Ovary (tissue), 10 donors: ENCODE measurements at places on chromosomes 6 and 20. TPM values are rescaled to one million over a fixed set of nuclear protein-coding genes. Genes with fewer than 3 reads are reported as not detected.

The SNRPB gene
- 106 TPM for total RNA-seq

The STXBP5 gene
- 11.6 TPM for total RNA-seq

The ADGRF5 gene
- 12.4 TPM for total RNA-seq

The RBL1 gene
- 3.0 TPM for total RNA-seq

The PSORS1C2 gene
- total RNA-seq: not detected

The CST4 gene
- total RNA-seq: not detected

The ADGB gene
- total RNA-seq: 0.72 TPM

The CPXM1 gene
- total RNA-seq: 50.8 TPM

The CST5 gene
- total RNA-seq: not detected

The ANGPT4 gene
- 0.58 TPM for total RNA-seq

The HLA-DPA1 gene
- 11.8 TPM for total RNA-seq

The TBX18 gene
- total RNA-seq: 1.8 TPM

The GPX5 gene
- not detected for total RNA-seq

The HCRTR2 gene
- 0.11 TPM for total RNA-seq

- H3K4me1 ChIP-seq: no peaks in the 10 kb centered on the region
- no peaks in the 10 kb centered on the region for H3K27me3 ChIP-seq
- no peak for DNase-seq
Measured at GRCh38 chr20:9594284-9594875, 80.0 kb downstream of the LAMP5 start.

DNA sequence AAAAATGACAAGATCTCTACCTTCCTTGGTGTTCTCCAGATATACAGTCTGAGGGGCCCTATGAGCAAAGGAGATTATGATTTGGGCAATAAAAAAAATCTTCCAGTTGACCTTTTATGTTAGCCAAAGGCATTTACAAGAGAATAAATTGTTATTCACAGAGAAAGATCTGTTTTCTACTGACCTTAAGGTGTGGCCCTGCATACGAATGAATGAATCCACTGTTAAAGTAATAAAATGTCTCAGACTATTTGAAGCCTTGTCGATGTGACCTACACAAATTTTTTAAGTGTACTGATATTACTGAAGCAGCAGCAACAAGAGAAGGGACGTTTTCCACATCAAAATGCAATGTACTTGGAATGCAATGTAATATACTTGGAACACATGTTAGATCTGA, 95.9 kb upstream of the SSTR4 start:
- H3K27me3 ChIP-seq: no peaks in the 10 kb centered on the region
- peaks cover 13% of the 10 kb centered on the region for H3K4me1 ChIP-seq
- no peak overlapping the region for H3K27ac ChIP-seq
- H3K4me3 ChIP-seq: no peak overlapping the region

GRCh38 chr20:57229490-57229889, 37.0 kb downstream of the BMP7 start:
- H3K27me3 ChIP-seq: no peaks in the 10 kb centered on the region
- DNase-seq: no peak
- H3K36me3 ChIP-seq: no peaks in the 10 kb centered on the region
- H3K4me3 ChIP-seq: no peak overlapping the region
- H3K27ac ChIP-seq: no peak overlapping the region

- peaks cover 2% of the 10 kb centered on the region for H3K4me1 ChIP-seq
- no peaks in the 10 kb centered on the region for H3K36me3 ChIP-seq
- H3K27me3 ChIP-seq: no peaks in the 10 kb centered on the region
- no peak overlapping the region for H3K4me3 ChIP-seq
- H3K27ac ChIP-seq: no peak overlapping the region
- DNase-seq: no peak
Measured at GRCh38 chr6:34360556-34360955, 31.9 kb downstream of the NUDT3 start.

- H3K27me3 ChIP-seq: no peaks in the 10 kb centered on the region
- H3K27ac ChIP-seq: no peak overlapping the region
- no peak overlapping the region for H3K4me3 ChIP-seq
- no peaks in the 10 kb centered on the region for H3K36me3 ChIP-seq
- no peak for DNase-seq
Measured at GRCh38 chr6:148239801-148240460, 102.7 kb upstream of the SASH1 start.

GRCh38 chr6:46217671-46218131, 46.9 kb upstream of the ENPP5 start:
- H3K4me1 ChIP-seq: no peaks in the 10 kb centered on the region
- no peaks in the 10 kb centered on the region for H3K27me3 ChIP-seq
- H3K27ac ChIP-seq: no peak overlapping the region
- DNase-seq: no peak
- no peaks in the 10 kb centered on the region for H3K36me3 ChIP-seq

DNA sequence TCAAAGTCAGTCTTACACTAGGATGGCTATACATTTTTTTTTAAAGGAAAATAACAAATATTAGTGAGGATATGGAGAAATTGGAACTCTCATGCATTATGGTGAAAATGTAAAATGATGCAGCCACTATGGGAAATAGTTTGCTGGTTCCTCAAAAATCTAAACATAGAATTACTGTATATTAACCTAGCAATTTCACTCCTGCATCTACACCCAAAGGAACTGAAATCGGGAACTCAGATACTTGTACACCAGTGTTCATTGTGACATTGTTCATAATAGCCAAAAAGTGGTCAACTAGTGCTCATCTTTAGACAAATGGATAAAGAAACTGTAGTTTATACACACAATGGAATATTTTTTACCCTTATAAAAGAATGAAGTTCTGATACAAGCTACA, 110.7 kb downstream of the UTRN start:
- no peaks in the 10 kb centered on the region for H3K27me3 ChIP-seq
- no peak overlapping the region for H3K4me3 ChIP-seq
- peaks cover 2% of the 10 kb centered on the region for H3K4me1 ChIP-seq
- no peak overlapping the region for H3K27ac ChIP-seq
- no peak for DNase-seq
- no peaks in the 10 kb centered on the region for H3K36me3 ChIP-seq

GRCh38 chr6:13407709-13408695, 79.4 kb downstream of the GFOD1 start:
- H3K27me3 ChIP-seq: no peaks in the 10 kb centered on the region
- no peak overlapping the region for H3K4me3 ChIP-seq
- DNase-seq: no peak
- H3K36me3 ChIP-seq: no peaks in the 10 kb centered on the region
- H3K4me1 ChIP-seq: no peaks in the 10 kb centered on the region

- H3K27ac ChIP-seq: no peak overlapping the region
- H3K4me1 ChIP-seq: no peaks in the 10 kb centered on the region
- H3K27me3 ChIP-seq: no peaks in the 10 kb centered on the region
- H3K4me3 ChIP-seq: no peak overlapping the region
- no peak for DNase-seq
Measured at GRCh38 chr6:72653026-72653425, 31.2 kb downstream of the KCNQ5 start.

DNA sequence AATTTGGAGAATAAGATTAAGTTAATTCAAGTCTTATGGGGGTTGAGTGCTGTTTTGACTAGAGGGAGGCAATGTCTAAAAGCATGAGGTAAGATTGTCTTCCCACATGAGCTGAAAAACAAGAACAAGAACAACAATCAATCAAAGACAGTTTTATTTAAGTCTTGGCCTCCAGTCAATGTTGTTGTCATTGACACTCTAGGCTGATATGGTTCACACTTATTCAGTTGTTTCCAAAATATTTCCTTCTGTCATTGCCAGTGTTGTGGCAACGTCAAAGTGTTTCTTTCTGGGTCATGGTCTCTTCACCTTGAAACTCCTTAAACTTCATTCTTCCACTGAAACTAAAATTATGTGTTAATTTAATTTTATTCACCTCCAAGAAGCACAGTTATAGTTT, 72.4 kb downstream of the GRIK2 start:
- H3K27me3 ChIP-seq: no peaks in the 10 kb centered on the region
- H3K4me1 ChIP-seq: no peaks in the 10 kb centered on the region
- no peaks in the 10 kb centered on the region for H3K36me3 ChIP-seq
- H3K27ac ChIP-seq: no peak overlapping the region

DNA sequence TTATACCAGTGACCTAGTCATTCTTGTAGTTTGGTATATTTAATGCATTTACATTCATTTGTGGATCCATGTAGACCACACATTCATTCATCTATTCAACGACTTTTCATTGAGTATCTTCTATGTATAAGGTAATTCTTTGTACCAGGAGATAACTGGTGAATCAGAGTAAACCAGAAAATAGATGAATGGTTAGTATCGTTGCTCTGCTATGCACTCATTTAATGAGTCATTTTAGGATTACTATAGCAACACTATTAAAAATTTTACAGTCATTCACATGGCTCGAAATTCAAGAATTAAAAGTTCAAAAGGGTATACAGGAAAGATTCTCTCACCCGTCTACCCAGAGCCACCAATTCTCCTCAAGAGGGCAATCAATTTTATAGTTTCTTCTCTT, 26.8 kb downstream of the DOK5 start:
- no peak overlapping the region for H3K4me3 ChIP-seq
- DNase-seq: no peak
- H3K27me3 ChIP-seq: no peaks in the 10 kb centered on the region
- H3K36me3 ChIP-seq: no peaks in the 10 kb centered on the region

- no peaks in the 10 kb centered on the region for H3K36me3 ChIP-seq
- H3K4me3 ChIP-seq: no peak overlapping the region
Measured at GRCh38 chr6:124393536-124393935, 568.7 kb upstream of the RNF217 start.

- no peak for DNase-seq
- no peaks in the 10 kb centered on the region for H3K4me1 ChIP-seq
- no peak overlapping the region for H3K27ac ChIP-seq
- H3K27me3 ChIP-seq: no peaks in the 10 kb centered on the region
- H3K36me3 ChIP-seq: no peaks in the 10 kb centered on the region
Measured at GRCh38 chr6:126030045-126030444, 43.7 kb downstream of the TRMT11 start.

GRCh38 chr6:27866357-27867050, 45.7 kb downstream of the OR2B2 start:
- H3K4me1 ChIP-seq: peaks cover 14% of the 10 kb centered on the region
- no peaks in the 10 kb centered on the region for H3K36me3 ChIP-seq
- H3K27me3 ChIP-seq: no peaks in the 10 kb centered on the region
- no peak overlapping the region for H3K27ac ChIP-seq
- no peak for DNase-seq

- H3K4me3 ChIP-seq: no peak overlapping the region
- H3K36me3 ChIP-seq: no peaks in the 10 kb centered on the region
- H3K4me1 ChIP-seq: no peaks in the 10 kb centered on the region
- no peak overlapping the region for H3K27ac ChIP-seq
Measured at GRCh38 chr6:111252726-111253125, 165.4 kb downstream of the SLC16A10 start.

GRCh38 chr6:43761666-43762409, 8.2 kb upstream of the VEGFA start:
- no peak overlapping the region for H3K27ac ChIP-seq
- DNase-seq: no peak
- no peak overlapping the region for H3K4me3 ChIP-seq
- H3K4me1 ChIP-seq: peaks cover 2% of the 10 kb centered on the region
- H3K36me3 ChIP-seq: no peaks in the 10 kb centered on the region

- no peak overlapping the region for H3K27ac ChIP-seq
- no peaks in the 10 kb centered on the region for H3K4me1 ChIP-seq
- no peaks in the 10 kb centered on the region for H3K36me3 ChIP-seq
- H3K4me3 ChIP-seq: no peak overlapping the region
- H3K27me3 ChIP-seq: no peaks in the 10 kb centered on the region
Measured at GRCh38 chr6:44049163-44049988, 77.9 kb downstream of the MRPL14 start.

- H3K4me3 ChIP-seq: peak overlapping the region; percentile 83
- peaks cover 4% of the 10 kb centered on the region for H3K4me1 ChIP-seq
- H3K27ac ChIP-seq: peak overlapping the region; percentile 98
- peak; percentile 91 for DNase-seq
- no peaks in the 10 kb centered on the region for H3K36me3 ChIP-seq
Measured at GRCh38 chr20:58890518-58891085, 38.1 kb downstream of the GNAS start.

DNA sequence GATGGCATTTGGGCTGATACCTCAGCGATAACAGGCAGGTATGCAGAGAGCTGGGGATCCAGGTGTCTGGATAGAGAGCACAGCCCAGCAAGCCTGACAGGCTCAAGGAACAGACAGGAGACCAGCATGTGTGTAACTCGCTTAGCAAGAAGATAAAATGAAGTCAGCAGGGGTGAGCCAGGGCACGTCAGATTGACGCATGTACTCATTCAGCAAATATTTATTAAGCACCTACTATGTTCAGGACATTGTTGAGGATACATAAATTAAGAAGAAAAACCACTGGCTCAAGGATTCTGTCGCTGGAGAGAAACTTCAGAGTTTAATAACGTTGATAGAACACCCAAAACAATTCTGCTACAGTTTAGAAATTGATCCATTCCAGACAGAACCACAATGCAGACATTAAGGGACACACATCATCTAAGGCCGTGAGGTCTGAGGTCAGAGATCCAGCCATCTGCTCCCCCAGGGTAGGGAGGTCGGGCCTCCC, 1.0 kb upstream of the DUSP22 start:
- H3K36me3 ChIP-seq: no peaks in the 10 kb centered on the region
- peak overlapping the region; percentile 64 for H3K4me3 ChIP-seq
- H3K27me3 ChIP-seq: no peaks in the 10 kb centered on the region

GRCh38 chr6:156787569-156788492, 10.7 kb downstream of the ARID1B start:
- no peak for DNase-seq
- H3K4me3 ChIP-seq: no peak overlapping the region
- H3K4me1 ChIP-seq: peaks cover 22% of the 10 kb centered on the region

GRCh38 chr6:17392978-17393891, at the start of gene CAP2:
TSS of gene CAP2 (plus strand) at chr6:17393595. CDS start at chr6:17421556, 27,961 bp downstream.
- H3K27ac ChIP-seq: peak within 1 kb of the TSS; percentile 46
- H3K36me3 ChIP-seq: no peaks in the 10 kb centered on the region
- no peaks in the 10 kb centered on the region for H3K27me3 ChIP-seq
- H3K4me3 ChIP-seq: peak within 1 kb of the TSS; percentile 75

DNA sequence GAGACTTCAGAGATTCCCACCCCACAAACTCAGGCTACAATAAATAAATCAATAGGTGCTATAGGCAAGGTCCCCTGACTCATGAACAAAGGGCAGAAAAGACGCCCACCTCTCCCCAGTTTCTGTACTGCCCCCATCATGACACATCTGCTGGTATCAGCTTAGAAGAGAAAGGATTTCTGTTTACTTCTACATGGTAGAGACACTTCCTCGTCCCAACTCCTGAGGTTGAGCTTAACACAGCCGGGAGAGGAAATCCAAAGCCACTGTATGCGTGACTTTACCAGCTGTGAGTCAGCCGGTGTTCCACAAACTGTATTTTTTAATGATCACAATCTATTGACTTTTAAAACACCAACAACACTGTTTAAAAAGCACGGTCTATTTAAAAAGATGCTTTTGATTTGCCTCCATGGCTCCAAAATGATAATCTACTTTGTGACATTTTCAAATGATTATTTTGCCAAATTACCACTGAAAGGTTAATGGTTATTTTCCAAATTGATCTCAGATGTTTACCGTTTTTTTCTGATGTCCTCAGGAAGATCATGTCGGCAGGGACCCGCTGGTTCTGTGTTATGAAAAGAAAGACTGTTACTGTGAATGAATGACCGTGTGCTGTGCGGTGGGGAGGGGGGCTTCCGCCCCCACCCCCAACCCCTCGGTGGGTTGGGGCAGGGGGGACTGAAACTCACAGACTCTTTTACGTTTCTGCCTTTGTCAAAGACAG, 72.5 kb downstream of the ATP9A start:
- peaks cover 6% of the 10 kb centered on the region for H3K4me1 ChIP-seq
- no peak overlapping the region for H3K4me3 ChIP-seq
- H3K36me3 ChIP-seq: no peaks in the 10 kb centered on the region
- no peaks in the 10 kb centered on the region for H3K27me3 ChIP-seq
- H3K27ac ChIP-seq: no peak overlapping the region
- DNase-seq: no peak

GRCh38 chr6:33740204-33740608, 6.5 kb downstream of the IP6K3 start:
- no peak overlapping the region for H3K27ac ChIP-seq
- H3K27me3 ChIP-seq: no peaks in the 10 kb centered on the region
- peaks cover 2% of the 10 kb centered on the region for H3K4me1 ChIP-seq

GRCh38 chr6:16432075-16433032, 194.0 kb downstream of the GMPR start:
- DNase-seq: no peak
- peaks cover 5% of the 10 kb centered on the region for H3K4me1 ChIP-seq
- no peaks in the 10 kb centered on the region for H3K36me3 ChIP-seq
- no peak overlapping the region for H3K4me3 ChIP-seq
